Hindlimb muscle (tissue), 1 donor: ENCODE measurements at places on chromosomes 16 and 17.

DNA sequence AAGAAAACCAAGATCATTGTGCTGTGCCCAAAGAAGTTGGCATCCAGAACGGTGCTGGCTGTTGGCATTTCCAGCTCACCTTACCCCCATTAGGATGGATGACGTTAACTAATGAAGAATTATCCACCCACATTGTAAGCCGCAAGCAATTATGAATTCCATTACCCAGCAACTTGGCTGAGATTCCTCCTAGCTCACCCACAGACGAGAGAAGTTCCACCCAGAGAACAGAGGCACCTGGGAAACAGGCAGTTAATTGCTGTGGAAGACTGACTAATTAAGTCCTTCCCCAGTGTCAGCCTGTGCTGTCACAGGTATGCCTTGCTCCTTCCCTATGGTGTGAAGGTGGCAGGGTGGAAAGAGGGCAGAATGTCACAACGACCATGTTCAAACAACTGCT is 456.2 kb upstream of the CDH5 start:
- DNase-seq: no peak

GRCh38 chr16:3467921-3468320 is 24.4 kb downstream of the NAA60 start:
- no peak for DNase-seq

DNA sequence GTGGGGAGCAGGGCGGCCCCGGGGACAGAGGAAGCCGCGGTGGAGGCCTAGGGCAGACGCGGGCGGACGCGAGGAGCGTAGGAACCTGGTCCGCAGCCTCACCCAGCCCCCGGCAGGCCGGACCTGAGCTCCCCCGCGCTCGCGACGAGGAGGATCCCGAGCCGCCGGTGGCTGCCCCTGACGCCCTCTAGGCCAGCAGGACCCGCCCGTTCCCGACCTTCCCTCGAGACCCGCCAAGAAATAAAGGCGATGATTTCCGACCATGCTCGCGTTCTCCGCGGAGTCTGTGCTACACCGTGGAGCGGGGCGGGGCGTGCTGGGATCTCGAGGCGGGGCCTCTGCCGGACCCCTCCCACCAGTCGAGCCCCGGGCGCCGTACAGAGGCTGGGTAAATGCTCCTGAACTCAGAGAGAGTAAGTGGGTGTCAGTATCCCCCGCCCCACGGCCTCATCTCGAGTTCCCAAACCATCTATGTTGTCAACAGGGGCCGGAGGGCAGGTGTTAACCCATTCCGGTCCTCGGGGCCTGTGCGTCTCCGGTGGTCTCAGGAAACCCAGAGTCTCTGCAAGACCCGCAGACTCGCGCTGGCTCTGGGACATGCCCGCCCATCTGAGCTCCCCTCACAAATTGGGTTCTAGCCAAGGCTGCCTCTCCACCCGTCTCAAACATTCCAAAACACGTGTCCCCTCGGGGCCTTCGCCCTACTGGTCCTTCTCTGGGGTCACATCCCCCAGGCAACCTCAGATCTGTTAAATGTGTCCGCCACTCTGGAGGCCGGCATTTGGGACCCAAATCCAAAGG is 13.7 kb downstream of the SYCE1L start:
- DNase-seq: peak; percentile 56

DNA sequence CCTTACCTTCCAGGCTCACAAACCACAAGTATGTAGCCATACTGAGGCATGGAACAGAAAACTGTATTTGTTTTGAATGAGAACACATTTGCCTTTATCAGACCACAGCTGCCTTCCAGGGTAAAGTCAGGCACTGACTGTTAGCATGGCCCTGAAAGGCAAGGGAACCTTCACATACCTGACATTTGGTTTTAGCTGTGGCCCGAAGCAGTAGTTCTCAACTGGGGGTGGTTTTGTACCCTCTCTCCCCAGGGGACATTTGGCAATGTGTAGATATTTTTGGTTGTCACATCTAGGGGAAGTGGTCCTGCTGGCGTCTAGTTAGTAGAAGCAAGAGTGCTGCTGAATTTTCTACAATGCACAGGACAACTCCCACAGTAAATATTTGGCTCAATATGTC is 9.2 kb downstream of the HERPUD1 start:
- DNase-seq: no peak

GRCh38 chr17:16933317-16934132 is 38.4 kb downstream of the TNFRSF13B start:
- no peak for DNase-seq

GRCh38 chr16:11768849-11769248 is 26.2 kb upstream of the TXNDC11 start:
- DNase-seq: no peak

- DNase-seq: no peak
Observed at GRCh38 chr17:6254036-6254435, 180.9 kb downstream of the AIPL1 start.

DNA sequence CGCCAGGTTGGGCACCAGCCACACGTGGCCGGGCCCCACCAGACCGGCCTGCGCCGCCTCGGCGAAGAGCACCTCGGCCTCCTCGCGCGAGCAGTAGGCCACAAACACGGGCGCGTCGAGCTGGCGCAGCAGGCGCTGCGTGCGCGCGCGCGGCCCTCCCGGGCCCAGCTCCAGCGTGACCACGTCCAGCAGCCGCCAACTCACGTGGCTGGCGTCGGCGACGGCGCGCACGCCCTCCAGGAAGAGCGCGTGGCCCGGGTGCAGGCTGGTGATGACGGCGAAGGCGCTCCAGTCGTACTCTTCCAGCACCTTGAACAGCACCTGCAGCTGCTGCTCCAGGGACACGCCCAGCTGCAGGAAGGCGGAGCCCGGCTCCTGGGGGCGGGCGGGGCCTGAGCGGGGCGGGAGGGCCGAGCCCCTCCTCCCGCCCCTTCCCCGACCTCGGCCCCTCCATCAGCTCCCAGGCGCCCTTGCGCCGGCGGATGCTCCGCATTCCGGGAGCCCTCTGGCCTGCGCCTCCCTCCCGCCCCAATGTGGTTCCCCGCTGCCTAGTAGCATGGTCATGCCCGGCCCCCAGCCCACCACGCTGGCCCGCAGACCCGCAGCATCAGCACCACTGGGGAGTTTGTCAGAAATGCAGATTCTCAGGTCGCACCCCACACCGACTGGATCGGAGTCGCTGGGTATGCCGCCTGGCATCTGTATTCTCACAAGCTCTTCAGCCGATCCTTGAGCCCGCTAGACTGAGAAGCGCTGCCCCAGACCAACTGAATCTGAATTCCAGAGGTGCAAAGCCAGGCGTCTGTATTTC is 7.2 kb downstream of the GRIN2C start:
- DNase-seq: no peak

DNA sequence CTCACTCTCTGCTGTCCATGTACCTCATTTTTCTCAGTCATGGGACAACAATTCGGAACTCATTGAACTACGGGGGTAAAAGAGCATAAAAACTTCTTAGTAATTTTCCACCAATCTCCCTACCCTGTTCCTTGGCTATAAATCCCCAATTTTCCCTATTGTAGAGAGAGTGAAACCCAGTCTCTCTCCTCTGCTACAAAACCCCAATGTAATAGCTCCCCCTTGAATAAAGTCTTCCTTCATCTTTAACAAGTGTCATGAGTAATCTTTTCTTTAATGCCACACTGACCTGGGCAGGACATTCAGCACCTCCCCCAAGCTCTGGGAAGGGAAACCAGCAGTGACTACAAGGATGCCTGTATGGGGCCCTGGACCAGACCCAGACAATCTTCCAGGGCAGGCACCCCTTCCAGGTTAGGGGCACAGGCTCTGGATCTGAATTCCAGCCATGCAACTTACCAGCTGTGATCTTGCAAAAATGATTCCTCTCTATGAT is 10.2 kb upstream of the EIF1 start:
- DNase-seq: no peak
